Natural killer cell treated with Interleukin-12 subunit alpha and Interleukin-12 subunit beta and Interleukin-15 and Interleukin-18, amount 100 ng/mL, for 72 hours (primary cell): ENCODE measurements at places on chromosomes 1 and 21.

DNA sequence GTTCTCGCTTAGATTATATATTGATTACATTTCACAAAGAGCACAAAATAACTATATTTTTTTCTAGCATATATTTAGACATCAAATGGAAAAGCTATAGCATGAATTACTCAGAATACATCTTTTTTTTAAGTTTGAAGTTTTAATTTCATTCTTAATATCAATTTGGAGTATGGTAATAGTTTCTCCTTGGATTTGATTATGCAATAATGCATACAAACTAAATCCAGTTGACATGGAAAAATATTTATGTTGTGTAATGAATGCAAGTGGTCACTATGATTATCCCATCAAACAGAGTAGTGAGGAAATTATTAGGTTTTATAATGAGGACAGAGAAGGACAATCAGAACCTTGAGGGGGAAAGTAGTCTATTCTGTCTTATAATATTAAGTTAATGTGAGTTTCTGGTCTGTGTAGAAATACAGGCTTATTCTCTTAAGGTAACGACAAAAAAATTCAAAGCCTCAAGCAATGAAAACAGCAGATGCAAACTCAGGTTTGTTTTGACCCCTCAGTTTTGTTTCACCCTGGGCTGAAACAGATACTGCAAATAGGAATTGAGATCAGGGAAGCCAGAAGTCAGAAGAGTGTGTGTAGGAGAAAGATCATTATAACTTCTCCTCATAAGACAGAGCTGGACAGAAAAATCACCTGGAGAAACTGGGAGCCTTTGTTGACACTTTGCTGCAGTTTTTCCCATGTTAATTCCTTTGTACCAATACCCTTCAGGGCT is 23.7 kb downstream of the LRRC8B start:
- DNase-seq: no peak

GRCh38 chr1:109792056-109792831 is 28.5 kb upstream of the EPS8L3 start:
- DNase-seq: no peak

DNA sequence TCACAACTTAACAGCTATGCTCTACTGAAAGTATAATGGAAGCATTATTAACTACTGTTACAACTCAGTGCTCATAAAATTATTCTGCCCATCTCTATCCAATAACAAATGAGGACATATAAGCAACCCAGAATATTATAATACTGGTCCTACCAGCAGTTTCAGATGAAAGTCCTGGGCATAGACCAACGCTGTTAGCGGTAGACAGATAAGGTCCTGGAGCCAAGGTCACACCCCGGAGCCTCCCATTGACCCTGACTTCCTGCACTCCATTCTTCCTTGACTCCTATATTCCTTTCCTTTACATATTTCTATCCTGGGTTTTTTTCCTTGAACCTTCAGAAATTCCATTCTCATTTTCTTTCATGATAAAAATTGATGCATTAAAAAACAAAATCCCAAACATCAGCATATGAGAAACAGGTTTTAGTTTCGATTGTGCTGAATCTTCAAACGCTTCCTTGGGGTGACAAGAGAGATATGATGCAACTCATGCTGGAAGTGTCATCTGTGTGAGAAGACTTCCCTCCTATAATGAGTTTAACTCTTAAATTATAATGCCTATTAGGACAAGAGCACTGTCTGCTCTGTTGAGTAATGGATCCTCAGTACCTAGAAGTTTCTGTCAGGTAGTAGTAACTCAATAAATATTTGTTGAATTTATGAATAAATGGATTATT is 831.1 kb downstream of the LRRIQ3 start:
- DNase-seq: no peak

DNA sequence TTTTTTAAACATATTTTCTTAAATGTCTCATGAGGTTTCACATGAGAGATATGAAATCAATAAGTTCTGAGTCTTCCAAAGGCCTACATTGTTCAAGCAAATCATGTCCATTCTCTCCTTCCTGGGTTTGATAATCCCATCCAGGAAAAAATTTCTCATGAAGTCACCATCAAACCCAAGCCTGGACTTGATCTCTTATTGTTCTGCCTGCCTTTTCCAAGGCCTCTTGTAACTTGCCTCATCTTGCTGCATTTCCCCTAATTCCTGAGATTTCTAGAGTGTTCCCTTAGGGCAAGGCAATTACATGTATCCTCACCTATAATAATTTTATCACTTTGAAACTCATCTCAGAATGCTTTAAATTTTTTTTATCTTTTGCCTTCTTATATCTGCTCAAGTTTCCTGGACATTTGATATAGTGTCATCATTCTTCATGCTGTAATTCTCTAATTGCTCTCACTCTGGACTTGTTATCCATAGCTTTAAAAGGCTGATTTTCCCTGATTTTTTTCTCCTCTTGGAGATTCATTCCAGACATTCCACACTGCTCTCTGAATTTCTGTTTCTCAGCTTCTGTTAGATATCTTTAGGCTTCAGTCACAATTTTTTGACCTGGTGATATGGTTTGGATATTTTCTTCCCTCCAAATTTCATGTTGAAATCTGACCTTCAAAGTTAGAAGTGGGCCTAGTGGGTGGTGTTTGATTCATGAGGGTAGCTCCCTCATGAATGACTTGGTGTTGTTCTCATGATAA is 126.4 kb downstream of the LRRC7 start:
- no peak for DNase-seq

DNA sequence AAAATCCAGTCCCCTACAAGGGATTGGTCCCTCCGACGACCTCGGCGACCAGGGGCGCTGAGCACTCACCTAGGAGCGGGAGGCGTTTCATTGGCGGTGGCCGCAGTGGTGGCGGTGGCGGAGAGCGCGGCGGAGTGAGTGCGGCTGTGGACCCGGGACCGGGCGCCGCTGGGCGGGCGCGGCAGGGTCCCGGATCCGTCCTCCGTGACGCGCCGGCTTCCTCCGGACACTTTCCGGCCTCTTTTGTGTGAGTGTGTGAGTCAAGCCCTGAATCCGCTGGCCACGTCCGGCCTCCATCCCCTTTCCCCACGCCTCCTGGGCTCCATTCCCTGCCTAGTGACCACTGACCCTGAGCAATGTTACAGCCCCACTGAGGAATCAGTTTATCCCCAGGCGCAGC is at the start of gene ADGRL4:
Gene ADGRL4 (minus strand): TSS at position 167 of the 400 bp plus-strand sequence. CDS start 76 bp downstream, at position 91.
- no peak for DNase-seq

DNA sequence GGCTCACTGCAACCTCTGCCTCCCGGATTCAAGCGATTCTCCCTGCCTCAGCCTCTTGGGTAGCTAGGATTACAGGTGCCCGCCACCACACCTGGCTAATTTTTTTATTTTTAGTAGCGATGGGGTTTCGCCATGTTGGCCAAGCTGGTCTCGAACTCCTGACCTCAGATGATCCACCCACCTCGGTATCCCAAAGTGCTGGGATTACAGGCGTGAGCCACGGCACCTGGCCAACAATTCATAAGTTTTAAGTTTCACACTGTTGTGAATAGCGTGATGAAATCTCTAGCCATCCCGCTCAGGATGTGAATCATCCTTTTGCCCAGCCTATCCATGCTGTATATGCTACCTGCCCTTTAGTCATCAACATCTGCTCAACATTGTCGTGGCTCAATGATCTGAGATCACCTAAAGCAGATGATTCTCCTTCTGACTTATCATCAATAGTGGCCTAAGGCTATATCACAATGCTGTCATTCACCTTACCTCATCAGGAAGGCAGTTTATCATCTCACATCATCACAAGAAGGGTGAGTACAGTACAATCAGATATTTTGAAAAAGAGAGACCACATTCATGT is 2.6 kb downstream of the PFDN2 start:
- DNase-seq: no peak

DNA sequence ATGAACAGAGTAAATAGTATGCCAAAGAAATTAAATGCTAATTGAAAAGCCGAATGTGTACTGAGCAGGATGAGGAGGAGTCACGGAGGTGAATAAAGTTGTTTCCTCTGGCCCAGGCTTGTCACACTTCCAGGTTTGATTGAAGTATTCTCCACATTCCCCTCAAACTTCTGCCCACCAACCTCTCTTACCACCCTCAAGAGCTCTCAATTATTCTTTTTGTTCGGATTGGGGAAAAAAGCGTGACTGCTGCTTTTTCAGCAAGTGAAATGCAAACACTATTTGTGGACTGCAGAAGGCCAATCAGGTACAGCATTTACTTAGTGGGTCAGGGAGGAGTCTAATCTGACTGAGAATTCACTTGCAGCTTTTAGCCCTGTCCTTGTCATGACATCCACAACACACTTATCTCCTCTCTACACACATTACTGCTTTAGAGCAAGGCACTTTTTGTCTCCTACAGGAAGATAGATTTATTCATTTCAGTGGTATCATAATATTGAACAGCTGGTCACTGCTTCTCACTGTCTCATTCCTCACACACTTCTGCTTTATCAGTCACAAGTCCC is 375.6 kb upstream of the PRMT6 start:
- DNase-seq: no peak

DNA sequence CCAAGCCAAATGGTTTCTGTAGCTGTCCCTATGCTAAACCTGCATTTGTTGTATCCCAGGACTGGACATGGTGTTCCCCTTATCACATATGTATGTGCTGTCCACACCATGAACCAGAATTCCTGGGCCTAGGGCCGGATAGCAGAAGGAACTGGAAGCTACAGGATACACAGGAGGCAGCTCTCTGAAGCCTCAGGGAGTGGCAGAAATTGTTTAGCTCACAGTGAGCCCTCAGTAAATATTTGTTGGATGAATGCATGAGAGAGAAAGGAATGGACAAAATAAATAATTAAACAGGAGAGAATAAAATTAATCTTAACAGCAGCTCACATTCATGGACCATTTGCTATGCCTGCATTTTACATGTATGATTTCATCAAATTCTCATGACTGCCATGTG is 2.1 kb downstream of the NIPAL3 start:
- no peak for DNase-seq

DNA sequence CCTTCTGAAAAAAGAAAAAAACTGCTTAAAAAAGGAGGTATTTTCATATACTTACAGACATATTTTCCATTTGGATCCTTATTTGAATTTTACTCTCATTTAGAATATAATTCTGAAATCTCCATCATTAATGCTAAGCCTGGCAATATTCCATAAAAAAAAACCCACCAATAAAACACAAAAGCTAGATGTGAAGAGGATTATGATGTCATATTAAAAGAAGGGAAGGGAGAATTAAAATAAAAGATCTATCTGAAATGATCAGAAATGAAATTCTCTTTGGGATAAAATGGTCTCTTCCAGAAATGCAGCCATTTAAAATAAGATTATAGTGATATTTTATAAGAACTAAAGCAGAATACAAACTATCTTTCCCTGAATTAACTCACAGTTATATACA is 206.7 kb upstream of the CAMK1G start:
- no peak for DNase-seq
